HEK293T (cell line): ENCODE measurements at places on chromosomes 1 and 21.

- DNase-seq, result peak; percentile 78
Observed at GRCh38 chr1:230797942-230798365, 50.8 kb downstream of the CAPN9 start.

DNA sequence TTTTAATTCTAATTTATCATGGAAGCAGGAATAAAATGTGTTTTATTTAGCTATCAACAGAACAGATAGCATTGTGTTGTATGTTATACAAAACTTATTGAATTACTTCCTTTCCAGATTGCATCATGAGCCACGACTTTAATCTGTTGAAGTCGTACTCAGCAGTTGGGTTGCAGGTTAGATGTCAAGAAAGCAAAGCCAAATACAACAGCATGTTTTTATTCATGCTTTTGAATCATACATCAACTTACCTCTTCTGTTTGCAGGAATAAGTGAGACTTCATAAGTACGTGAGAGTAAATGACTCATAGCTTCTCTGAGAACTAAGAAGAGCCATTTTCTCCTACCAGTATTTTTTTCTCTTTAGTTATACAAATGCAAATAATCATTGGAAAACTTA is 110.8 kb upstream of the ADGRL4 start:
- no peak for DNase-seq

GRCh38 chr21:39850333-39850732 is 16.9 kb upstream of the PCP4 start:
- DNase-seq, result no peak

DNA sequence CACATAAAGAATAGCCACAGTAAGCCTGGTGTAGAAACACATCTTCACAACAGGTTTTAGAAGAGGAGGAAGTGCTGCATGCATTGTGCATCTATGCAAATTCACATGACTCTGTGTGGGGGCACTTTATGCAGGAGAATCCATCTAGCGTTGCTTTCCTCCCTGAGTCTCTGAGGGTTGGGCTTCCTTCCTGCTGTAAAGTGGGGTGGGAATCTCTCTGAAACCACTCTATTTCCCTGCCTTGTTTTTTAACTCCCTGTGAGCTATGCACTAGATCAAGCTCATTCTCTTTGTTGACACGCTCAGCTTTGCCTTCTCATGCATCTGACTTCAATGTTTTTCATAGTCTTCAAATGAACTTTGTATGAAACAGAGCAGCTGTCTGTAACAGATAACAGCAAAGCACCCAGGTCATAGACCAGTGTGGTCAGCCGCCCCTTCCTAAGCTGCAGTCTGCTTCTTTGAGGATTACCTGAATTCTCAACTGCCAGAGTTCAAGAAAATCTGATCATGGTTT is 102.7 kb upstream of the DPH5 start:
- no peak for DNase-seq

- peak; percentile 38 for DNase-seq
Observed at GRCh38 chr1:158019171-158019868, 25.9 kb downstream of the KIRREL1 start.

DNA sequence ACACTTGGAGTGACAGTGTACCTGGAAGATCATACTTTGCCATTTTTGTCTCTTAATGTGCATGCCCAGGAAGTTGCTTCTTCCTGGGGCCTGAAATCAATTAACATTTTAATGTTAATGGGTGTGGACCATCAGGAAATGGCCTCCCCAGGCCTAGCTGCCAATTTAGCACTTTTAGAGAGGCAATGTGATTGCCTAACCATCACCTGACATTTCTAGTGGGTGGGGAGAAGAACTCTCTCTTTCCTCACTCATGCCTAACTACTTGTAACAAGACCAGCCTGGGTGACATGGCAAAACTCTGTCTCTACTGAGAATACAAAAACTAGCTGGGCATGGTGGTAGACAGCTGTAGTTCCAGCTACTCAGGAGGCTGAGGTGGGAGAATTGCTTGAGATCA is 549.0 kb upstream of the RGS18 start:
- no peak for DNase-seq

- peak; percentile 36 for DNase-seq
Observed at GRCh38 chr1:169928438-169929209, 34.9 kb upstream of the SCYL3 start.

- DNase-seq, result peak; percentile 71
Observed at GRCh38 chr1:64470665-64471217, 812 bp downstream of the CACHD1 start.

- no peak for DNase-seq
Observed at GRCh38 chr1:33169290-33170055, 12.4 kb downstream of the TRIM62 start.

- DNase-seq, result no peak
Observed at GRCh38 chr1:163213626-163214025, 10.9 kb upstream of the RGS5 start.

GRCh38 chr1:28510273-28510969 is 4.6 kb downstream of the RCC1 start:
- DNase-seq, result no peak

DNA sequence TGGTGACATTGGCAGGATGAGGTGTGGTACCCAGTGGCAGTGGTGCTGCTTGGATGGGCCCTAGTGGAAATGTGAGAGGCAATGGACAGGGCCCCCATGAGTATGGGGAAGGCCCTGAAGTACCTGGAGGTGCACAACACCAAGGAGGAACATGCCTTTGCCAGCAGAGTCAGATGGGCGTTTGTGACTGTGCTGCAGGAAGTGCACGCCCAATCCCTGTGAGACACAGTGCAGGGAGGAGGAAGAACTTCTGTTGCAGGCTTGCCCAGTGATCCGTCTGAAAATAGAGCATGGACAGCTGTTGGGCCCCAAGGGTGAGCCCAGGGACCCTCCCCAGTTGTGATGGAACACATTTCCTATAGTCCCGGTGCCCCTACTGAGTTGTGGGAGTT is 42.7 kb downstream of the GJA5 start:
- DNase-seq, result no peak

GRCh38 chr1:7186382-7187111 is 401.3 kb downstream of the CAMTA1 start:
- no peak for DNase-seq

- DNase-seq, result no peak
Observed at GRCh38 chr1:75472089-75472970, 138.6 kb downstream of the SLC44A5 start.

GRCh38 chr21:40294345-40294744 is 427.1 kb downstream of the PCP4 start:
- DNase-seq, result no peak

GRCh38 chr21:31173881-31174555 is 135.7 kb upstream of the KRTAP19-8 start:
- peak; percentile 50 for DNase-seq

DNA sequence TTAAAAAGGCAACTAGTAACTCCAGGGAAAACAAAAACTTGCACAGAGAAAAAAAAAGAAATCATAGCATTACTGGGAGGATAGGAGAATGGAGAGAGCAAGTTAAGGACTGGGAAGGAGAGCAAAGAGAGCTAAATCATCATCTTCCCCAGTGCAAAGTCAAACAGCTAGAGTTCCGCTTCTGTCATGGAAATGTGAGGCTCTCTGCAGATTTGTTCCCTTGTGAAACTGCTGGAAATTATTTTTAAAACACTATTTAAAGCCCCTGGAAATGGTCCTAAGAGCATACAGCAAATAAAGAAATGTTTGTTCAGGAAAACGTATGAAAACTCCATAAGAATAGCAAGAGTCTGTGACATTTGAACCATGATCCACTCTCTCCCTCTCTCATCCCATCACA is 64.6 kb downstream of the CAMK2N1 start:
- DNase-seq, result no peak

GRCh38 chr1:181204530-181204929 is 116.0 kb downstream of the IER5 start:
- DNase-seq, result no peak

DNA sequence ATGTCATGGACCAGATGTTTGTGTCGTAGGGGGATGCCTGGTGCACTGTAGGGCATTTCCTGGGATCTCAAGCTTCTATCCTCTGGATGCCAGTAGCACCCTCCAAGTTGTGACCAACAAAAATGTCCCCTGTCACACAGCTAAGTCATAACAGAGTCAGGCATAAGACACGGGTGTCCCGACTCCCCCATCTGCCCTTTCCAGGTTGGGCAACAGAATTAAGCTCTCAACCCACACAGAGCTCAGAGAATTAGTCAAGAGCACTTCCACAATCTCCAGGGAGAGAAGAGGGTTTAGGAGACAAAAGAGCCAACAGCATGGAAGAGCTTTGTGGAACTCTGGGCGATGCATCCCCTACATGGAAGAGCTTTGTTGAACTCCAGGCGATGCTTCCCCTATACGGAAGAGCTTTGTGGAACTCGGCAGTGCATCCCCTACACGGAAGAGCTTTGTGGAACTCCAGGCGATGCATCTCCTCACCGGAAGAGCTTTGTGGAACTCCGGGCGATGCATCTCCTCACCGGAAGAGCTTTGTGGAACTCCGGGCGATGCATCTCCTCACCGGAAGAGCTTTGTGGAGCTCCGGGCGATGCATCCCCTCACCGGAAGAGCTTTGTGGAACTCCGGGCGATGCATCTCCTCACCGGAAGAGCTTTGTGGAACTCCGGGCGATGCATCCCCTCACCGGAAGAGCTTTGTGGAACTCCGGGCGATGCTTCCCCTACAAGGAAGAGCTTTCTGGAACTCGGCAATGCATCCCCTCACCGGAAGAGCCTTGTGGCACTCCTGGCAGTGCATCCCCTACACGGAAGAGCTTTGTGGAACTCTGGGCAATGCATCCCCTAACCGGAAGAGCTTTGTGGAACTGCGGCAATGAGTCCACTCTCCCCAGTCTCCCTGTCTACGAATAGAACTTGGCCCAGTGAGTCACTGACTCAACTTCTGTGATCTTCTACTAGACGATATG is 422.7 kb downstream of the KIF26B start:
- no peak for DNase-seq

DNA sequence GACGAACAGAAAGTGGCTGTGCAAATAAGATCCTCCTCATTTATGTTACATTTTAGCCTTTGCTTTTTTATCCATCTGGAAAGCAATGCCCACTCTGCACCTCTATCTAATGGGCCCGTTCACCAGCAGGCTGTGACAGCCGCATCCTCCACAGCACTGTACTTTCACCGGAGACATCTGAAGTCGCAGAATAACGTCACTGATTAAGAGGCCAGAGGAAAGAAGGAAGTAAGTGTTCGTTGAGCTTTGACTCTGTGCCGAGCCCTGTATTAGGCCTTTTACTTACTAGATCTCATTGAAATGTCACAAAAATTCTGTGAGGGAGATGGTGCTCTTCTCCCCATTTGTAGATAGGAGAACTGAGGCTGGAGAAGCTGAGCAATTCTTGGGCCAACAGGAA is 62.3 kb downstream of the KAZN start:
- no peak for DNase-seq

- DNase-seq, result no peak
Observed at GRCh38 chr21:31295676-31296075, 48.4 kb downstream of the TIAM1 start.

GRCh38 chr1:204944662-204945061 is 74.0 kb downstream of the NFASC start:
- DNase-seq, result no peak

DNA sequence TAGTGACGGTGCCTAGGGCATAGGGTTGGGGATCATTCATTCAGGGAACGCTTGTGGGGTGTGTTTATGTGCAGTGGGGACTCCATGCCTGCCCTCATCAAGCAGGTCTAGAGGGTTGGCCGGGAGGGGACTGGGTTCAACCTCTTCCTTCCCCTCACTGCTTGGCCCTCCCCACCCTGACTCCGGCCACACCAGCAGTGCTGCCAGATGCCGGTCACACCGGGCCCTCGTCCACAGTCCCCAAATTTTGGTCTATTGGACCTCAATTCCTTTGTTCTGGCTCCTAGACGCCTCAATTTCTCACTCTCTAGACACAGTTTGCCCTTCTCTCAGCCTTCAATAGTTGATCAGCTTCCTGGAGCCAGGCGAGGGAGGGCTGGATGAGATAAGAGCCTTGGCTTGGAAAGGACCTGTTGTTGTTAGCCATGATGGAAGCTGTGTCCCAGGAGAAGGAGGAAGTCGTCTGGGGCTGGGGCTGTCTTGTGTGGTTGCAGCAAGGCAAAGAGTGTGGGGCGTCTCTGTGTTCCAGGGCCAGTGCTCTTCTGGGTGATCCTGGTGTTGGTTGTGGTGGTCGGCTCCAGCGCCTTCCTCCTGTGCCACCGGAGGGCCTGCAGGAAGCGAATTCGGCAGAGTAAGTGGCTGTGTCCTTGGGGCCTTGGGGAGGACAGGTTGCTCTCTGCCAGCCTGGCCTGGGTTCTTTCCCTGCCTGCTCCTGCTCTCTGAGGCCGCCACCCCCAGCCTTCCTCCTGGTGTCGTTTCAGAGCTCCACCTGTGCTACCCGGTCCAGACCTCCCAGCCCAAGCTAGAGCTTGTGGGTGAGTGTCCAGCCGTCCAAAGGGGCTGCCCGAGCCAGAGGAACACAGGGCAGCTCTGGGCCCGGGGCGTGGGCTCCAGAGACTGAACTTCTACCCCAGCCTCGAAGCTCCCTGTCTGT is 41.1 kb upstream of the TNFRSF1B start:
- no peak for DNase-seq

- no peak for DNase-seq
Observed at GRCh38 chr1:168135921-168136708, 615 bp downstream of the GPR161 start.

GRCh38 chr1:213345621-213346020 is 294.6 kb downstream of the RPS6KC1 start:
- no peak for DNase-seq

- no peak for DNase-seq
Observed at GRCh38 chr1:235860829-235861228, 5.9 kb downstream of the LYST start.

DNA sequence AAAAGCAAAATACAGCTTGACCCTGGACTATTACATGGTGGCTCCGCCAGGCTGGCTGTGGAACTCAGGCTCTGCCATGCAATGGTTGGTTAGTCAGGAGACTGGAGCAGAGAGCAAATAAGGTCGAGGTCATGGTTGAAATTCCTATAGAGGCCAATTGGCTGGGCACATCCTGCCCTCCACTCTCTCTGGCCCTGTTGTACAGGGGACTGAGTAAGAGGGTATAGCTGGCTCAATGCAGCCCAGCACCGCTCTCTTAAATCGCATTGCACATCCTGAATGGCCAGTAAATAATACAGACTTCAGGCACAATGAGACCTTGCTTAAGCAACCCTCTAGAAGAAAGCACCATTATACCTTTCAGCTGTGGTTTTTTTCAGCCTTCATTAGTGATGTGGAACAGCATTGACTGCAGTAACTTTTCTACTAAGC is 59.3 kb upstream of the PPP2R5A start:
- DNase-seq, result no peak

DNA sequence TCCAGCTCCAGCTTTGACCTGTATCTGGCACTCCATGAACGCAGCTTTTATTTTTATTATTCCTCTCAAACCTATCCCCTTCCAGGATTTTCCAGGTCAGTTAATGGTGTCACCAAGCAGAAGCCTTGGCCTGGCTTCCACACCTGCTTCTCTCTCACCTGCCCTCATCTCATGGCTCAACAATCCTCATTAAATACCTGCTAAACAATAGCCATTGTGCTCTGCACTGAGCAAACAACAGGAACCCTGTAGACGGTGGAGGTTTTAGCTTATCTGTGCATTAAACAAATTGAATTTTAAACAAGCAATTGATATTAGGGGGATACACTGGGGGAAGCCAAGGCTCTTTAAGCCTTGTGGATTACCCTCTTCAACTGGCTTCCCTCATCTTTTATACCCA is 15.3 kb downstream of the PYCR2 start:
- no peak for DNase-seq

GRCh38 chr1:206583707-206584648 is 28.3 kb downstream of the EIF2D start:
- peak; percentile 79 for DNase-seq
